Fibroblast of lung (primary cell): ENCODE measurements at places on chromosomes 5 and 9. TPM values are rescaled to one million over a fixed set of nuclear protein-coding genes. Genes with fewer than 3 reads are reported as not detected.

- no peak for DNase-seq
Measured at GRCh38 chr9:105065098-105066088, 137.4 kb upstream of the ABCA1 start.

DNA sequence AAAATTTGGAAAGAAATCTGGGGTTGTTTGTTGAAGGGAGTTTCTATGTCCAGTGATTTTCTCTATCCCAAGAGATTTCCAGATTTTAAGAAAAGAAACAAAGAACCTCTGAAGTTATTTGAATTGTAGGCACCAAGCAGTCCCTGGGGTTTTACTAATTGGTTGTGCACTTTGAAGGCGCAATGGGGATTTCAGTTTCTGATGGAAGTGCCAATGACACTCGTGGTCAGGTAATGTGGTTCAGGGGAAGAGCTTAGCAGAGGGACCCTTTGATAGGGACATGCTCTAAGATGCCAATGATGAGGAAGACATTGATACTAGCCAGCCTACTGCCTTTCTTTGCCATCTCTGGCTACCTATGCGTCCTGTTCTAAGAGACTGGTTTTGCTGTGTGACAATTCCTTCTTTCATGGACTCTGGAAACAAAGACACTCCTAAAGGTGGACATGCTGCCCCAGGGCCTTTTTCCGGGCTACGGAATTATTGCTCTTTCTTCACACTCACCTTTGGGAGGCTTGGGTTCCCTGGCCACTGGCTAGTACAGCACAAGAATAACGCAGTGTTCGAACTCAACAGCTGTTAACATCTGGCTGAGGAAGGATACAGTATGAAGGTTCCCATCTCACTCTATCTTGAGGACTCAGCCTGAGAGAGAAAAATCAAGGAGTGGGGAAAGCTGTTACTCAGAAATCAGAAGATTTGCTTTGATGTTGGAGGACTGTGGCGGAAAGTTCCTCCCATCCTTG, 6.9 kb upstream of the TRAF1 start:
- DNase-seq: no peak

Gene BHMT
- total RNA-seq: 0.17 TPM in 1 of 2 replicates, not detected in the other

- no peak for DNase-seq
Measured at GRCh38 chr9:76452839-76453238, 6.1 kb upstream of the GCNT1 start.

- peak; percentile 12 for DNase-seq
Measured at GRCh38 chr5:152246401-152246800, 158.7 kb downstream of the NMUR2 start.

Gene EDIL3
- total RNA-seq: 9.2 and 12.1 TPM in 2 replicates

Gene SEMA5A
- 17.7 and 30.6 TPM in 2 replicates for total RNA-seq

Gene CDKN2B
- 29.0 and 44.9 TPM in 2 replicates for total RNA-seq

DNA sequence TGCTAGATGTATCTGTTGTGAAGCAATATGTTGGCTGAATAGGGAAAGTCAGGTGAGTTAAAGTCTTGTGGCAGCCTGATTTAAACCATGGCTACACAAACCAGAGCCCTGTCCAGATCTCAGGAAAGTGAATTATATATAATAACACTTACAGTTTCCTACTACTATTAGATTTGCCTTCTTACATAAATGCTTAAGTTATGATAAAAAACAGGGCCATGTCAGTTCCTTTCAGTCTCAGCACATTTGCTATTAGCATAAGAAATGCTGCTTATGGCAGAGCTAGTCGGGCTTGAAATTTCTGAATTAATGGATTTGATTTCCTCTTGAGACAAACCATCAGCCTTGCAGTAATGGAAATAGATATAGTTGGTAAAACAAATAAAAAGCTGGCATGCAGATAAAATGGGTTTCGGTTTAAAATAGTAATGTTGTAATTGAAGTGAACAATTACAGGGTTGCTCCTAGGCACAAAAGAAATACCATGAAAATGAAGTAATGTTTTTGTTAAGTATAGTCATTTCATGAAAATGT, 664.2 kb upstream of the ZNF608 start:
- DNase-seq: peak; percentile 90

GRCh38 chr5:138772986-138773594, 19.9 kb downstream of the CTNNA1 start:
- no peak for DNase-seq
